ENCODE measurements at places on chromosomes 2 and 18.

- DNase-seq = peak; percentile 83
Observed at GRCh38 chr2:43073401-43073825, 153.0 kb downstream of the ZFP36L2 start.

DNA sequence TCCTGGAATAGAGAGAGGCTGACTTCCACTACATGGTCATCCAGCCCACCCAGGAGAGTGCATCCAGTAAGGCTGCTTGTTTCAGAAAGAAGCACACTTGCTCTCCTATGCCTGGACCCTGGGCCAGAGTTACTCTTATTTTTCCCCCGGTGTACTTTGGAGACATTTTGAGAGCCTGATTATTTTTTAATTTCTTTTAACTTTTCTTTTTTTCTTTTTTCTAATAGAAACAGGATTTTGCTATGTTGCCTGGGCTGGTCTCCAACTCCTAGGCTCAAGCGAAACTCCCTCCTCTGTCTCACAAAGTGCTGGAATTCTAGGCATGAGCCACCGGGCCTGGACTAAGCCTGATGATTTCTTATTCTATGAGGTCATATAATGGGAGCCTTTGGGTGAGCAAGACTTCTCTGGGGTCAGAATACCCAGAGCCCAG lies 62.2 kb downstream of the RPL37A start:
- DNase-seq = peak; percentile 89

DNA sequence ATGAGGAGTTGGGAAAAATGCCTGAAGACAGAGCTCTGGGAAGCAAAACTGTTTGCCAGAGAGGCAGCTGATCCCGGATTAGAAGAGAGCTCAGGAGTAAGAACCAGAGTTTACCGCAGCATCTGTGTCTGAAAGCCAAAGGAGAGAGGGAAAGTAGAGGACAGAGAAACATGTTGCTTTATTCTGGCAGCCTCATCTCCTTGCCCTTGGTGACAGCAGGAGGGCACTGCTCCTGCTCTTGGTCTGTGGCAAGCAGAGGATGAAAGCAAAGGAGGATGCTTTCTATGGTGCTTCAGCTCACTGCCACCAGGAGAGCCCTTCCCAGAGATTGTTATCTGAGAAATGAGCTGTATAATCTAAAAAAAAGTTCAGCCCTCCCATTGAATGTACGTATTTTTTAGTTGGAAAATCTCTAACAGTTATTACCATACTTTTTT lies 7.7 kb downstream of the SLC1A4 start:
- peak; percentile 40 for DNase-seq

GRCh38 chr18:75183524-75183923 lies 25.4 kb downstream of the PTGR3 start:
- DNase-seq = peak; percentile 19

DNA sequence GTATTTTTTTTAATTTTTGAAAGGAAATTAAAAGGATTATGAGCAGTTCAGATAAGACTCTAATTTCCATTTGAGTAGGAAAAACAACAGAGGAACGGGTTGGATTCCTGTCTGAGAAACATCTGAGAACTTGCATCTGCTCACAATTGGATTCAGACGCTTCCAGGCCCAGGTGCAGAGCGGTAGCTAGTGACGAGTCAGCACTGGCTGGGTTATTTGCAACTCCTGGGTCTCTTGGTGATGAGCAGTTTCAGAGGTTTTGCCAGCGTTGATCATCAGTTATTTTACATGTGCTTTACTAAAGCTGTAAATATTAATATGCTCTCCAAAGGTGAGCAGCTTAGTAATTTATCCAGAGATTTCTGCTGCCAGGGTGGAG lies 39.1 kb upstream of the B3GNT7 start:
- DNase-seq = no peak

DNA sequence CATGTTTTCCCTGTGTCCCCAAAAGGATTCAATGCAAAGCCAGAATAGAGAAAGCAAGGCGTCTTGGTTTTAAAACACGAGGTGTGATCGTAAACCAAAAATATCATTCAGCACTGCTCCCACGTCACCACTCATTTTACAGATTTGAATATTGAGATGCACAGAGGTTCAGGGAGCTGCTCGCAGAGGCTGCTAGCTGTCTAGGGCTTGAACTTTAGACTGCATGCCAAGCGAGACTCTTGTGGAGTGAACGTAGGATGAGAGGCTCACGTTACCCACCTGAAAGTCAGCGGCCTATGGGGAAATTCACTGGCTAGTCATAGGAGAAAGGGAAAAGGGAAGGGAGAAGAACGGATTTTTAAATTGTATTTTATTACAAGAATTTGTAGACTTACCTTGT lies 130.1 kb downstream of the MBP start:
- no peak for DNase-seq

- DNase-seq = no peak
Observed at GRCh38 chr18:79816092-79816491, 18.4 kb downstream of the KCNG2 start.

DNA sequence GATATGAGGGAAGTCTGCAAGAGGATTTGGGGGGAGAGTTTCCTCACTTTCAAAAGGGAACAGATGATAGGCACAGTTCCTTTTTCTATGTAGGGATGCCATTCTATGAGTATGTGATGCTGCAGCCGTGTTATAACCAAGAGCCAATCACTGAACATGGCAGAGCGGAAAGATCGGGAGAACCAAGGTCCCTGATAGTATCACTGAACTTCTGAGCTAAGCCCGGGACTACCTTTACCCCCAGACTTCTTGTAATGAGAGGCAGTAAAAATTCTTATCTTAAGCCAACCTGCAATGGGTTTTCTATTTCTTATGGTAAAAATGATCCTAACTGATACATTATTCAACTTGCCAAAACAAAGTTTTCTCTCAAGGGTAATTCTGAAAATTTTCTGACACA lies 21.6 kb upstream of the SLC1A4 start:
- DNase-seq = no peak

DNA sequence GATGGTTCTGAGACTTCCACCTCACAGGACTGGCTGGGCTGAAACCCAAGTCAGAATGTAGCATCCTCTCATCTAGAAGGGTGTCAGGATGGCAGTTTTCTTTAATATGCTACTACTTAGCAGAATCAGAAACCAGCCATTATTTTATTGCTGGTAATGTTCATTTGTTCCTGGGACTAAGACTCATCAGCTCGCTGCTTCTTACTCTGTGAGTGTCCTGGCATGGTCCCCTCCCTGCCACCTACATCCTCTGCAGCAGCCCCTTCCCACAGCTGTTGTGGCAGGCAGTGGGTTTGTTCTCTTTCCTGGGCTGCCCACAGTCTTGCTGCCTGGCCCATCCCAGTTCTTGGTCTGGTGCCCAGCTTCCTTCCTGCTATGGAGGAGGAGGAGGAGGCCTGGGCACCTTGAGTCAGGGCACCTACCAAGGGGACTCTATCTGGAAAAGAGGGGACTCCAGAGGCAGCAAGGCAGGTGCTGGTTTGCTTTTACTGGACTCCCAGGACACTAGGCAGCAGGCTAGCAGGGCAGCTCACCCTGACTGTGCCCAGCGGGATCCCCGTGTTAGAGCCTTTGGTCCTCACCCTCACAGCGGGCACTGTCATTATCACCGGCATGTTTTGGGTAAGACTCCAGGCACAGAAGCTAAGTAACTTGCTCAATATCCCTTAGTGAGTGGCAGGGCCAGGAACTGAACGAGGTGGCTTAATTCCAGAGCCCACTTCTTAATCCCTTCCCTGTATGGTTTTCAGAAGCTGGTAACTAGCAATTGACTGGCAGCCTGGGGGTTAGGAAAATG lies 62.1 kb downstream of the LRRFIP1 start:
- peak; percentile 51 for DNase-seq

GRCh38 chr2:46067501-46068305 lies 229.5 kb upstream of the EPAS1 start:
- peak; percentile 99 for DNase-seq

GRCh38 chr2:132891498-132891897 lies 221.5 kb upstream of the LYPD1 start:
- DNase-seq = peak; percentile 46

DNA sequence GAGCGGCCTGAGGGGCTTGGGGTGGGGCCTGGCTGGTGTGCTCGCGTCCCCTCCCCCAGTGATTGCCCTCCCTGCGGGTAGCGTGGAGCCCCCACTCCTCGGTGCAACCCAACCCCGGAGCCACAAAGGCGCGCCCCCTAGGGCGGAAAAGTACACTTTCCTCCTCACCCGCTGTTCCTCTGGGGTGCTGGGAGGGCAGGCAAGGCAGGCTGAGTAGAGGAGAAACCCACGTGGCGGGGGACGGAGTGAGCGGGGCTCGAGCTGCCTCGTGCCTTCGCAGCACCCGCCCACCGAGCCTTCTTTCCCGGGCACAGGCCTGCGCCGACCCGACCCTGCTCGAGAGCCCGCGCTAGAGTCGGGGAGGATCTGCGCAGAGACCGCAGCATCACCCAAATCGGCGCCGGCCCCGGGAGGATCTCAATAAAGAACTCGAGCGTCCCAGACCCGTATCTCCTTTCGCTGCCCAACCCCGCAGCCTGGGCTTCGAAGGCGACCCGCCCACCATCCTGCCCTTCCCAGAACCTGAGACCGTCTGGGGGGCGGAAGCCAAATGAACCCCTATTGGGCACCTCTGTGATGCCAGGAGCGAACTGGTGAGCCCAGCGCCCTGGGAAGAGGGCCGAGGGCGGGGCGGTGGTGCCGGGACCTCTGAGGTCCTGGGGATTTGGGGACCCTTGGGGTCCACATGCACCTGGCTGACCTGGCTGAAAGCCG lies 1.5 kb downstream of the UCN start:
- no peak for DNase-seq

DNA sequence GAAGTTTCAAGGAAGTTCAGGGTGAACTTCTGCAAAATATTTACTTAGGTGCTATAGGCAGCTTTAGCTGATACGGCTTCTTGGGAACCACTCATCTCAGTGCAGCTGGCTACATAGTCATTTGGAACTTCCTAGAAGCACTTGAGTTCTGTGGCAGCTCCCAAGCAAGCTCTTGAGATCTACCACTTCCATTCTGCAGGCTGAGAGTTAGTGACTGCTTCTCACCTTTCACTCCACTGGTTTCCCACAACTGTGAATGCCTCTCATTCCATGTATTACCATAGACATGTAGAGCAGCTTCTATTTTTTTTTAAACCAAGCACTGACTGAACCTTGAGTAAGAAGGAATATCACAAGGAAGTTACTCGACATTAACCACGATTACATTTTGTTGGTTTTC lies 994.1 kb upstream of the ACVR2A start:
- no peak for DNase-seq

GRCh38 chr18:36307513-36307912 lies 10.0 kb downstream of the FHOD3 start:
- DNase-seq = no peak

GRCh38 chr2:172431463-172431862 lies 4.1 kb downstream of the ITGA6 start:
- no peak for DNase-seq

DNA sequence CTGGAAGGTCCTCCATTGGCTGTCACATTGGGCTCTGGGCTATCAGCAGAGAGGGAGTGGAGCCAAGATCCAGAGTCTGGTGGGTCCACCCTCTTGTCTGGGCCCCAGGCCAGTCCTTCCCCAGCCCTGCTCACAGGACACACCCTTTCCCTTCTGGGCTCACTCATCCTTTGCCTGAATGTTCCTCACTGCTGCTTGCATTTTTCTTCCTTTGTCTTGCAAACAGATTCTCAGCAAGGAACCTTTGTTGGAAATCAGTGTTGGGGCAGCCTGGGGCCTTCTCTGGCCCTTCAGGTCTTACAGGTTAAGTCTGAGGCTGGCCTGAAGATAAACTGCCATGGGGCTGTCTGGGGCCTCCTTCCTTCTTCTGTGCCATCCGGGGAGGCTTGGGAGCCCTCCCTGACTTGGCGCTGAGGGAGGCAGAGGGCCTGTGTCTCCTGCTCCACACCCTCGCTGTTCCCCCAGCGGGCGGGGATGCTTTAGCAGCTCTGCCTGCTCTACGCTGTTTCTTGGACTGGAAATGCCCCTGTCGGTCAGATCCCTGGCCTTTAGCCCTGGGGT lies 11.5 kb upstream of the CELF4 start:
- no peak for DNase-seq

DNA sequence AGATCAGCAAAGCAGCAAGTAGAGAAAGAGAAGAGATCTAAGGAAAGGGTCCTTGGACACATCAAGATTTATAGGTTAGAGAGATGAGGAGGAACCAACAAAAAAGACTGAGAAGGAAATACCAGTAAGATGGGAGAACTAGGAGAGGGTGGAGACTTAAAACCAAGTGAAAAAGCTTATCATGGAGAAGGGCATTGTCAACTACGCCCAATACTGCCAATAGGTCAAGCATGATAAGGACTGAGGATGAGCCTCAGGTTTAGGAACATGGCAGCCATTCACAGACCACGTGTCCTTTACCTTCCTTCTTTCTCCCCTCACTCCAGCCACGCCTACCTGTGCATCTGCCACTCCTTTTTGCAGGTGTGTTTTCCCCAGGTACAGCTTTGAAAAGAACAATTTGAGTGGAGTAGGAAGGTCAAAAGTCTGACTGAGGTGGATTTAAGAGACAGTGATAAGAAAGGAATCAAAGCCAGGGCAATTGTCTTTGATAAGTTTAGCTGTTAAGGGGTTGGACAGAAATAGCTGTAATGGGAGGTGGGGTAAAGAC lies 238.7 kb downstream of the STK39 start:
- DNase-seq = no peak

GRCh38 chr2:219457784-219458369 lies 23.2 kb downstream of the SPEG start:
- DNase-seq = peak; percentile 15

GRCh38 chr2:54166121-54166773 lies 50.8 kb downstream of the ACYP2 start:
- DNase-seq = peak; percentile 23

DNA sequence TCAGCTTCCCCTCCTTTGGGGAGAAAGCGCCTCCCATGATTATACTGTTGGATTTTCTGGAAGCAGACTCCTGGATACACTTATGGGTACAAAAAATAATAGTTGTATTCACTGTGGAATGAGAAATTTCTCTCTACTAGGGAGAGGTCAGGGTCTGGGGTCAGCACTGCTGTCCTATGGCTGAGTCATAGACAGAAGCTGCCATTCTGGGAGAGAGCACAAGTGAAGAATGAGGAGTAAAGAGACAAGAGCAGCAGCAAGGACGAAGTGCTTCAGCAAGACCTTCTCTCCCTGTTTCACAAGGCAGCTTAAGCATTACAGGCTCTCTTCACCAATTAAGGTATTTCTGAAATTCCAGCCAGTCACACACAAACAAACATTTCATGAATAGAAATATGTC lies 10.1 kb upstream of the UNC80 start:
- DNase-seq = no peak

- DNase-seq = no peak
Observed at GRCh38 chr18:47331026-47331425, 79.6 kb upstream of the SKOR2 start.

DNA sequence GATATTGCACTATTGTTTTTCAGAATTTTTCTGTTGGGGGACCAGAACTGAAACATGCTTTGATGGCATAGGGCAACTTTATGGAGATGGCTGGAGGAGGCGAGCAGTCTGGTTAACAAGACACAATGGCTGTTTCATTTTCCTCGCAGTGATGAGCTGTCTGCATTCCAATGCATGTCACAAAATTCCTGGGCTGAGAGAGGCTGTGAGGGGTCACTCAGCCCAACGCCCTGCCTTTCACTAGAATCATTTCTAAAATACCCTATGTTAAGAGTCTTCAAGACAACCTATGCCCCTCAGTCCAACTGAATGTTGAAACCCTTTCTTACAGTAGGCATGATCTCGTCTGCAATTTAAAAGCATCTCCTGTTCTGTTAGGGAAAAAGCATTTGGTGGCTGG lies 1090.0 kb downstream of the BCL11A start:
- DNase-seq = peak; percentile 1

- no peak for DNase-seq
Observed at GRCh38 chr2:140808820-140809219, 1322.0 kb downstream of the LRP1B start.
